ENCODE measurements at places on chromosomes 7 and 10. TPM values are rescaled to one million over a fixed set of nuclear protein-coding genes. Genes with fewer than 3 reads are reported as not detected.

Gene OR2A42
- total RNA-seq = not detected

Gene IQCE
- total RNA-seq = 5.9 TPM

Gene DRGX
- not detected for total RNA-seq

Gene BEND7
- 4.9 TPM for total RNA-seq

Gene ARHGAP22
- total RNA-seq = 2.7 TPM

Gene LYZL1
- not detected for total RNA-seq

Gene SCD
- total RNA-seq = 104 TPM

Gene EN2
- under 0.01 TPM for total RNA-seq

Gene GIMAP6
- total RNA-seq = 251 TPM

Gene FAM25A
- total RNA-seq = not detected

Gene WASL
- 10.5 TPM for total RNA-seq

Gene PLEKHS1
- total RNA-seq = not detected

Gene CNPY1
- not detected for total RNA-seq

Gene TMEM273
- total RNA-seq = 68.7 TPM

Gene CALML5
- not detected for total RNA-seq

Gene ICA1
- 37.6 TPM for total RNA-seq

Gene SVOPL
- total RNA-seq = not detected

Gene CYP3A7
- total RNA-seq = not detected

Gene TMEM139
- not detected for total RNA-seq

Gene LIPJ
- not detected for total RNA-seq

Gene POLL
- total RNA-seq = 7.5 TPM

Data from dermis microvascular lymphatic vessel endothelial cell (primary cell).